ENCODE measurements at places on chromosomes 3 and 15.

GRCh38 chr3:194396539-194396858 is 2.6 kb downstream of the GP5 start:
- DNase-seq: no peak

DNA sequence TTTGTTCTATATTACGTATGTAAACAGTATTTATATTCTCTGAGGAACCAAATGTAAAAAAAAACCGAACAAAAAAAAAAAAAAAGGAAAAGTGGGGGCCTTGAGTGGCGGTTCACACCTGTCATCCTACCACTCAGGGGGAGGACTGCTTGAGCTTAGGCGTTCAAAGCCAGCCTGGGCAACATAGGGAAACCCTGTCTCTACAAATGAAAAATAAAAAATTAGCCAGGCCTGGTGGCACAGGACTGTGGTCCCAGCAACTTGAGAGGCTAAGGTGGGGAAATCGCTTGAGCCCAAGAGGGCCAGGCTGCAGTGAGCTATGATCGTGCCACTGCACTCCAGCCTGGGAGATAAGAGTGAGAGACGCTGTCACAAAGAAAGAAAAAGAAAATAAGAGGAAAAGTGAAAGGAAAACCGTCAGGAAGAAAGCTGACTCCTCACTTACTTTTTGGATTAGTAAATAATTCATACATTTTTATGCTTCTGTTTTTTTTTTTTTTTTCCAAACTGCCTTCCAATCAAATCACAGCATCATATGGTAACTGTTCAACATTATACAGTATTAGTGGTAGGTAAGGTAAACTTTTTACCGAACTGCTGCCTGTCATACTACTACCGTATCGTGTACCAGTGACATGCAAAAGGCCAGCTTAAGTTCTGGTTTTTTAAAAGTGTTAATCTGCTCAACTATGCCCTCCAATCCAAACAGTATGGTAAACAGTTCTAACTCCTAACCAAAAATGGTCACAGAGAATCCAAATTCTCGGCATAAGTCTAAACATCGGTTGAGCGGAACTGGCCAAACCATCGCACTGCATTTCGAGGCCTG is 1.2 kb downstream of the PHC3 start:
- peak; percentile 48 for DNase-seq

GRCh38 chr3:170740726-170741591 is 129.0 kb downstream of the RPL22L1 start:
- no peak for DNase-seq

GRCh38 chr3:177744873-177745606 is 547.8 kb upstream of the TBL1XR1 start:
- DNase-seq: no peak

- no peak for DNase-seq
Measured at GRCh38 chr15:85718271-85718971, 76.3 kb downstream of the KLHL25 start.

GRCh38 chr3:126014252-126014651 is 45.3 kb downstream of the ROPN1B start:
- DNase-seq: no peak

GRCh38 chr15:92801774-92802464 is 98.2 kb upstream of the CHD2 start:
- DNase-seq: no peak

DNA sequence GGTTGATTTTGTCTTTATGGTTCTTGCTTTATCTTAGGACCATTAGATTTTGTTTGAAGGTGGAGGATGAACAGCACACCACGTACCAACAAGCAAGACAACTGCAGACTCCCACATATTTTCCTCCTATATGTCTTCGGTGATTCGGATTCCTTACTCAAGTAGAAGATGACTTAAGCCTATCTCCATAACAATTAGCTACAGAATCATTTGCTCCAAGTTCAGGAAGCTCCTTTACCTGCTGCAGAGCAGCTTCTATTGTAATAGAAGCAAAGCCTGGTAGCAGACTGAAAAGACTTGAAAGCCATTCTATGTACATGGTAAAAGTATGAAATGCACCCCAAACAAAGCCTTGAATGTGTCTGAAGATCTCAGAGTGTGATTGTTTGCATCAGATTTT is 229.0 kb downstream of the SOX2 start:
- DNase-seq: no peak

GRCh38 chr15:36808411-36809160 is 229.2 kb downstream of the CDIN1 start:
- no peak for DNase-seq

GRCh38 chr3:71581457-71582035 is 2.0 kb downstream of the FOXP1 start:
- DNase-seq: peak; percentile 22

DNA sequence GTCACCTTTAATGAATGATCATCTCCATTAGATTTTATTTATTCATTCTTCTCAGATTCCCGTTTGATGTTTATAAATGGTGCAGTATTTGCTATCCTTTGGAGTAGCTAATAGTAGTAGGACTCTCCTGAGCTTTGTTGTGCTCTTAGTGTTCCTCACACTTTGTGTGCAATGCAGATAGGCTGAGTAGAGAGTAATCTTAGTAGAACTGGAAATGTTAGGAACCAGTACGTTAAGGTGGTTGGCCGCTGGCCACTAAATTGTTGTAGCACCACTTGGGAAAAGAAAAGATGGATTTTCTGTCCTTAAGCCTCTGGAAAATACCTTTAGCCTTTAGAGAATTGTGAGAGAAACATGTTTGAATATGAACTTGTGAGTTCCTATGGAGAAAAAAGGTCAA is 19.9 kb upstream of the EBLN2 start:
- DNase-seq: no peak

DNA sequence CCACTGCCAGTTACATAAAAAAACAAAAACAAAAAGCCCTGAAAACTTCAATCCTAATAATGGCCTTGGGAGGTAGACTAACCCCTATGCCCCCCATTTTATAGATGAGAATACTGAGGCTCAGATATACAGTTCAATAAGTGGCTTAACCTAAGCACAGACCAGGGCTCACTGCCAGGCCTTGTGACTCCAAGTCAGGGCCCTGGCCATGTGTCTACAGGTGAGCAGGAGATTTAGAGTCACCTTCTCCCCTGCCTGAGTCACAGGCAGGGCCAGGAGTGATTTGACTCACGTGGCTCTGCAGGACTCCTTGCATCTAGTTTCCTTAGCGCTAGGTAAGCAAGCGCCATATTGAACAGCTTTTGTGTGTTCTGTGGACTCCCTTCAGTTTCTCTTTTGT is 98.6 kb upstream of the ETV5 start:
- DNase-seq: no peak

DNA sequence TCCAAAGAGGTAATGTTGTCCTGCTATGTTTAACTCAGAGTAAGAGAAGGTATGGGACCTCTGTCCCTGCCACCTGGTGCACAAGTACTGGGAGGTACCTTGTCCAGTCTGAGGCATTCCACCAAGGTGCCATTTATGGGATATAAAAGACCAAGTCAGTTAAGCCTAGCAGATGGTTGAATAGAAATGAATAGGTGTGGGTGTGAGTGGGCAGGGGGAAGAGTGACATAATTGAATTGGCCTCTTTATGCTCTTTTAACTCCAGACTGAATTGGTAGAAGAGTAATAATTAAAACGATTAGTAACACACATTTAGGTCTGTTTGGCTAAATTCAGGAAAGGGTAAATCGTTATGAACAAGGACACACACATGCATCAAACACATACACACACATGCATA is 562 bp downstream of the ADGRG7 start:
- DNase-seq: no peak

DNA sequence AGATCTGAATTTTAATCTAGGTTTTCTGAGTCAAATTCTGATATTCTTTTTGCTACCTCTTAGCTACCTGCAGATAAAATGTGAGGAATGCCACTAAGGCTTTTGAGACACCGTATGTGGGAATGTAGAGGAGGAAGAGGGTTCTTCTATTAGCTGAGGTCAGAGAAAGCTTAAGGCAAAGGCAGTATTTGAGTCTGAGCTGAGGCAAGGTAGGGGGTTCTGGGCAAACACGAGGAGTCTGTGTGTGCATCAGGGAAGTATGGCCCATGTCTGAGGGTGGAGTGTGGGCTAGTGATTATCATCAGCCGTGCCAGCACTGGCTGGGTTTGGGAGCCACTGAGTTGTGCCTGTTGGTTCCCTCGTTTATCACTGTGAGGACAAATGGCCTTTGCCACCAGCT is 181.1 kb downstream of the SOX2 start:
- DNase-seq: no peak

- peak; percentile 24 for DNase-seq
Measured at GRCh38 chr3:12898290-12898964, 57.1 kb upstream of the RPL32 start.

DNA sequence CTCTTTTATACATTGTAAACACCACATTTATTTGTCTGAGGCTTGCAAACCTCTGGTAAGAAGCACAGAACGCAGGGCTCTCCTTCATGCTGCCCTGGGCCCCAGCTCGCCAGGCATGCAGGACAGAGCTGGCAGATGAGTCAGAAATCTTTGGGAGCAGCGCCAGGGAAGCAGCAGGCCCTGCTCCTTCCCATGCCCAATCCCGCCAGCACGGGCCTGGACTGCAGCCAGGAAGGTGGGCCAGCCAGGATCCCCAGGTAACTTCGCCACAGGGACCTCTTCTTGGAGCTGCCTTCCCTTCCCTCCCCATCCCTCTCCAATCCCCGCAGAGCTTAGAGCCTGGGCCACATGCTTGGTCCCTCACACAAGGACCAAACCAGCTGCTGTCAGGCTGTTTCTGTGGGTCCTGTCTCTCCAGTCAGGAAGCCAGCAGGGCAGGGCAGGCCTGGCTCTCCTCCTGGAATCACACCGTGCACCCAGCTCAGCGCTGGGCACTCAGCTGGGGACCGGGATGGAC is 8.8 kb downstream of the STOML1 start:
- no peak for DNase-seq

- no peak for DNase-seq
Measured at GRCh38 chr3:46438831-46439230, 25.9 kb downstream of the LTF start.

GRCh38 chr15:62121273-62122015 is 43.6 kb downstream of the C2CD4B start:
- no peak for DNase-seq

- no peak for DNase-seq
Measured at GRCh38 chr3:110593749-110594148, 477.9 kb upstream of the NECTIN3 start.

DNA sequence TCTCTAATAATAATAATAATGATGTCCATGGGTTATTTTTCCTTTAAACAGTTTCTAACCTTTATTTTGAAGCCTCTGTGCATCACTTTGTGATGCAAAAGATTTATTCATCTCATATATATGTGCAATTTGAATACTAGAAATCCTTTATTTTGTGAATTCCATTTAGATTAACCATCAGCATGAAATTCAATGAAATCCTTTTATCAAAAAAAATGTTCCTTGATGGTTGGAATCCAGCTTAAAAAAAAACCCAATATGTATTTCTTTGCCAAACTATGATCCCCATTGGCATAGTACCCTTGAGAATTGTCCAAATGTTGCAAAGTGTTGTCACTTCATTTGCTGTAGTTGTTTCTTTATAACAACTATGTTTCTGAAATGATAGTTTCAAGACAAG is 7.4 kb downstream of the TBC1D23 start:
- DNase-seq: no peak

DNA sequence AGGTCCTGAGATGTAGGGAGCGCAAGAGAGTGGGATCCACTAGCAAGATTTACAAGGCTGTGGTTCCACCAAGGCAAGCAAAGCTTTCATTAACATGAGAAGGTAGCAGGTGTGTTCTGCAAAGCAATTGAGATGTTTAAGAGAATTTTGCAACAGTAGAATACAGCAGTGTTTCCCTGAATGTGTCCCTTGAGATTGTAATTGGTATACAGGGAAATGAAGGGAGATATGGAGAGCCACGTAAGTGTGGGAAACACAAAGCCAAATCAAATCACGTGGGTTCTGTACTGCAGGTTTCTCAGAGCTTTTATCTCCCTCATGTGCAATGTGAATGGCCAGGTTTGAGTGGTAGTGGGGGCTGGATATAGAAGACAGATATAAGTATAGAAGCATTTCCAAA is 67.3 kb downstream of the ATG7 start:
- no peak for DNase-seq

- no peak for DNase-seq
Measured at GRCh38 chr15:54840621-54841398, 355.9 kb downstream of the RSL24D1 start.

DNA sequence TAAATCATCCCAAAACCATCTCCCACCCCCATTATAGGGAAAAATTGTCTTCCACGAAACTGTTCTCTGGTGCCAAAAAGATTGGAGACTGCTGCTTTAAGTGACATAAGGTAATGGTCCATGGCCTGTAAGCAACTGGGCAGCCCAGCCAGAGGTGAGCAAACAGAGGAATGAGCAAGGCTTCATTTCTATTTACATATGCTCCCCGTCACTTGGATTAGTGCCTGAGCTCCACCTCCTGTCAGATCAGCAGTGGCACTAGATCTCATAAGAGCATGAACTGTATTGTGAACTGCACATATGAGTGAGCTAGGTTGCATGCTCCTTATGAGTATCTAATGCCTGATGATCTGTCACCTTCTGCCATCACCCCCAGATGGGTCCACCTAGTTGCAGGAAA is 1159.8 kb upstream of the ALCAM start:
- no peak for DNase-seq

DNA sequence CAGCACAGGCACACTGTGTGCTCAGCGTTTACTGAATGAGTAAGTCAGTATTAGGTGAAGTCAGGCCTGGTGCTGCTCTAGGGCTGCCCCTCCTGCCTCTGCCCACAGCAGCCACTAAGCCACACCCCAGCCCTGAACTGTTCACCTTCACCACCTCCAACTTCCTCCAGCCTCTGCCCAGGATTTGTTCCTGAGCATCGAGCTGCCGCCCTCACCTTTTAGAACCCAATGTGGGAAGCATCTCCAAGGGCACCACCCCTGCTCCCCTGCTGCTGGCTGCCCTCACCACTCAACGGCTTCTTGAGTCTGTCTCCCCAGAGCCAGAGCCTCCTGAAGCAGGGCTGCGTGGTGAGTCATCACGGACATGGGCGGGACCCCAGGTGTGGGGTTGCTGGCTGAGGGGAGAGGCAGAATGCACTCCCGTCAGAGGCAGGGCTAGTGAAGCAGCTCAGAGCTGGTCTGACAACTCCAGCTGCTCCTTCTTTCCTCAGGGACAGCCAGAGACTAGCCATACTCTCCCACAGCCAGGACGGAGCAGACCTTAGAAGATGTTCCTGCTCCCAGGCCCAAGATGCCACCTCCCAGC is 5.8 kb downstream of the HYAL2 start:
- DNase-seq: peak; percentile 62

- DNase-seq: no peak
Measured at GRCh38 chr3:102124282-102124681, 275.0 kb downstream of the NFKBIZ start.

DNA sequence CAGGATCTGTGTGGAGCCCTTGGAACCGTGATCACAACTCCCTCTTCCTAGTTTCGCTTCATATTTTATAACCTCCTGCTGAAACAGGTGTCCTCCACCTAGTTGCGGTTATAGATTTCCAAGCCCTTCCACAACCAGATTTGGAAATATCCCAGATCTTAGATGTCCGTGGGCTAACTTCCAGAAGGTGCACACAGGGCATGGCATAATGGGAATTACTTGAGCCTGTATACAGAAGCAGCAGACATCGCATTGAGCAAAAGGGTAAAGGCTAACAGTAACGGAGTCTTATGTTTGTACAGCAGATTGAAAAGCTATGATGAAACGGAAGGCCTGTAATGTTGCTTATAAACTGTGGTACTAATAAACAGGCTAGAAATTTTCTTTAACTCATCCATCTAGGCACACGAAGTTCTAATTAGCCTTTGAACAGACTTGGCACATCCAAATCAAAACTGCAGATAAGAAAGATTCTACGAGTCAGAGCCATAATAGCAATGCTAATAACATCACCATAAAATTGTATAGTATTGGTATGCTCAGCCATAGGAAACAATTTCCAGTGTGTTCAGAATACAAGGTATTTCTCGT is 1.2 kb upstream of the USF3 start:
- DNase-seq: no peak

Measured in CD4-positive, alpha-beta memory T cell (primary cell).